ENCODE measurements at places on chromosomes 3 and 15.

- DNase-seq, result no peak
These were observed 128.8 kb upstream of the NR2F2 start for GRCh38 chr15:96201696-96202095.

GRCh38 chr15:59333401-59334075 is 39.1 kb downstream of the MYO1E start:
- DNase-seq, result no peak

GRCh38 chr15:67563092-67563491 is 20.6 kb downstream of the MAP2K5 start:
- no peak for DNase-seq

DNA sequence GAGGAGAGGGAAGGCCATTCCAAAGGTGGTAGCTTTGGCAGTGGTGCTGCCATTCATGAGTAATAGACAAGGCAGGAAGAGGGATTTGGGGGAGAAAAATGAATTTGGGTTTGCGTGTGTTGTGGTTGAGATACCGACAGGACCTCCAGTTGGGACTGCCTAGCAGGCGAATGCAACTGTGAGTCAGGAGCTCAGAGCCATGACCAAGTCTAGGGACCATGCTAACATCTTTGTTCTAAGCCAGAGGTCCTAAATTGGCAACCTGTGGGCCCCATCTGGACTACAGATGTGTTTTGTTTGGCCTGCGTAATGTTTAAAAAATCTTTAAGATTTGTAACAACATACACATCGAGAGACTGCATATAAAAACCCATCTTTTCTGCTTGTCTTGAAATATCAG is 61.6 kb downstream of the SAMMSON start:
- no peak for DNase-seq

DNA sequence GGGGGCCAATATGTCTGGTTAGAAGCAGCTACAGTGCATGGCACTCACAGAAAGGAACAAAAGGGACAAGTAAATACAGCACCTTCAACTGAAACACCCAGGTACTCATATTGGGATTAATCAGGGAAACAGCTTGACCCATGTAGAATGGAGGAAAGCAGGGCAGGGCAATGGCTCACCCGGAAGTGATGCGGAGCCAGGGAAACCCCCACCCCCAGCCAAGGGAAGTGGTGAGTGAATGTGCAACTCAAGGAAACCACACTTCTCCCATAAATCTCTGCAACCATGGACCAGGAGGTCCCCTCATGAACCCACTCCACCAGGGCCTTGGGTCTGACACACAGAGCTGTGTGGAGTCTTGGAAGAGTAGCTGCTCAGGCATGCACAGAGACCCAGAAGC is 117.1 kb downstream of the MTHFS start:
- peak; percentile 15 for DNase-seq

DNA sequence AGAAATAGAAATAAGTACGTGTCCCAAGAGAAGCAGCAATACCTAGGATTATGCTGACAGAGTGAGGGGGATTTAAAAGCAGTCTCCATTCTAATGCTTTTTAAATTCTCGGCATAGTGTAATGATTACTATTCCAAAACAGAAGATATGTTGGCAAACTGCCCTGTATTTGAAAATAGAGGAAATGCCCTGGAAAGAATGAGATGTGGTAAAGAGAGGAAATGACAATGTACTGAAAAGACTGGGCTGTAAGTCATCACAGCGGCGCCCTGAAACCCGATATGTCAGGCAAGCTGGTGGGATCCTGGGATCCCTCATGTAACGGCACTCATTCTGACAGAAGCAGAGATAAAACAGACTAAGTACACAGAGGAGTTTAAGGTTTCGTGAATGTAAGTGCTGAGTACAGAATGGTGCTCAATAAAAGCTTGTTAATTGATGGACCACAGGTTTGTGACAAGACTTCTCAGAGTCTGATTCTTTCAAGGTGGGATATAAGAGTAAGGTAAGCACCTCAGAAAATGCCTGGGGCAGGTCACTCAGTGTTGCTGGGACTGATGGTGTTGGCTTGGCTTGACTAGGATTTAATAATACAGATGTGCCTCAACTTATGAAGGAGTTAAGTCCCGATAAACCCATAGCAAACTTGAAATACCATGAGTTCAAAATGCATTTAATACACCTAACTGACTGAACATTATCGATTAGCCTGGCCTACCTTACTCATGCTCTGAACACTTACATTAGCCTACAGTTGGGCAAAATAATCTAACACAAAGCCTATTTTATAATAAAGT is 91.4 kb downstream of the NFKBIZ start:
- no peak for DNase-seq

DNA sequence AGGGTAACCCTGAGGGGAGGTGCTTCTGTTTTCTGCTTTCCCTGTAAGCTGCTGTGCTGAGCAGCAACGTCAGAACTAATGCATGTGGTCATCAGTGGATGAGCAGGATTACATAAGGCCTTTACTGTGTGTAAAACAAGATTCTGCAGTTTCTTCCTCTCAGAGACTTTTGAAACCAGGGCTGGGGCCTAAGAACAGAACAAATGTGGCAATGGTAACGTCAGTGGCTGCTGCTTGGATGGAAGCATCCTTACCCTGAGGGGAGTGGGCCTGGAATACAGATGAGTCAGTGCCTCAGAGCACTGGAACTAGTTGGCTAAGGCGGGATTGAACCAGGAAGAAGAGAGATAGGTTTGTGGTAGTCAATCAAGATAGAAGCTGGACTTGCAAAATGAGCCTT is 180.2 kb upstream of the KCNH8 start:
- no peak for DNase-seq

DNA sequence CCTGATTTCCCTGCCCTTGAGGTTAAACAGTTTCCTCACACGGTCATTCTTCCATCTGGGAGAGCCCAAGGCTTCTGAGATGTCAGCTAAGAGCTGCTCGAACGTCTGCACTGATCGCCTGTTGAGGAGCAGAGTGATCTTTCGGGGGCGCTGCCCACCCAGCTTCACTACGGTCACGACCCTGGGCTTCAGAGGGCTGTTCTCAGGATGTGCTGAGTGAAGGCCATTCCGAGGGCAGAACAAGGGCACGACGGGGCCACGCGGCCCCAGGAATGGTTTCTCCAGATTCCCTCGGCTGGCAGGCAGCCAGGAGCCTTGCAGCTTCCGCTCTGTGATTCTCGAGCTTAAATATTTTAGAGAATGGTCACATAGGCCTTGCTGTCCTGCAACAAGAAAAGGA is 25.7 kb downstream of the DCLK3 start:
- no peak for DNase-seq

DNA sequence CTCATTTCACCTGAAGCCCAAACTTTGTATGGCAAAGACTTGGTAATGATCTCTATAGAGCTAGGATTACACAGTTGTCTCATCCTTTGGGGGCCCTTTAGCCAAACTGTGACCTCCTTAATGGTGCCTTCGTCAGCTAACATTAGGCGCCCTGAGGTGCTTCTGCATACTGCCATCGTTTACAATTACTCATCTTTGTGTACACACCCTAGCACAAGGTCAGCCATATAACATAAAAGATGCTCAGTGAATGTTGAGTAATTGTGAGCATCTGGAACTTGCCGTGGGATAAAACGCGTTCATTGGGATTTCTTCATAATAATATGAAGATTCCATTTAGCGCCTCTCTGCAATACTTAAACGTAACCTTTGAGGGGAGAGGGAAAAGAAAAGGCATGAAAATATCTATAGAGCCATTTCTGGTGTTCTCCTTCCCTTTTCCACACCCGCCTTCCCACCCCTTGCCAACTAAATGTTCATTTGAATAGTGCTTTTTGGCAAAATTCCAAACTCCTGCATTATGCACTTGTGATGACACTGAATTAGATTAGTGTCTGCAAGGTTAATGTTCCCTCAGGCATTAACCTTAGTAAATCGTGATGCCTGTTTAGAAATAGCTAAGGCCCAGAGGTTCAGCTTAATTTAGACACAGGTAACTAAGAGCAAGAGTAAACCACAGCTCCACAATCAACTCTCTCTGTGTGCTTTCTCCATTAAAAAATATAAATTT is 990 bp upstream of the ZNF148 start:
- no peak for DNase-seq

DNA sequence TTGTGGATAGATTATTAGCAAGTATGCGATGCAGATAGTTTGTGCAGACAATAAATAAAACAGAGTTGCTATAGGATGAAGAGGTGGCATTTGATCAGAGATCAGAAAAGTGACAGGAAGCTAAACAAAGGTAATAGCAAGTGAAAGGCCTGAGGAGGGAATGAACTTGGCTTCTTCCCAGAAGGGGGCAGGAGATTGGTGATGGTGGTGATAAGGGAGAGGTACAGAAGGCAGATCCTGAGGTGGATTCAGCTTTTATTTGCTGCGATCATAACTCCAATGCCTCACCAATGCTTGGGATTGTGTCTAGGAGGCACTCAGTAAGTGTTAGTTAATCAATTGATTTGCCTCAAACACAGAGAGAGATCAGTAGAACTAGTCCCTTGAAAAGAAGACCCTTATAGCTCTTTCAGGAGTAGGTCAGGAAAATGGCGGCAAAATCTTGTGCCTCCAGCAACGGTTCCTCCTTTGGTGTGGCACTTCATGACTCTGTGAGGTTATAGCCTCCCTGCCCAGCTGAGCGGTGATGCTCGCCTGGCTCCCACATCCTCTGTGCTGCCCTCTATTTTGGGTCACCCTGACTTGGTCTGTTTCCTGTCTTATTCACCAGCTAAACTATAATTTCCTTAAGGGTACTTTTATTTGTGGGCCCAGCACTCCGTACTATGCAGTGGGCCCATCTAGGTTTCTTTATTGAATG is 37.5 kb downstream of the TGFBR2 start:
- DNase-seq, result peak; percentile 59

GRCh38 chr3:124149771-124150170 is 157.8 kb upstream of the ROPN1 start:
- no peak for DNase-seq

DNA sequence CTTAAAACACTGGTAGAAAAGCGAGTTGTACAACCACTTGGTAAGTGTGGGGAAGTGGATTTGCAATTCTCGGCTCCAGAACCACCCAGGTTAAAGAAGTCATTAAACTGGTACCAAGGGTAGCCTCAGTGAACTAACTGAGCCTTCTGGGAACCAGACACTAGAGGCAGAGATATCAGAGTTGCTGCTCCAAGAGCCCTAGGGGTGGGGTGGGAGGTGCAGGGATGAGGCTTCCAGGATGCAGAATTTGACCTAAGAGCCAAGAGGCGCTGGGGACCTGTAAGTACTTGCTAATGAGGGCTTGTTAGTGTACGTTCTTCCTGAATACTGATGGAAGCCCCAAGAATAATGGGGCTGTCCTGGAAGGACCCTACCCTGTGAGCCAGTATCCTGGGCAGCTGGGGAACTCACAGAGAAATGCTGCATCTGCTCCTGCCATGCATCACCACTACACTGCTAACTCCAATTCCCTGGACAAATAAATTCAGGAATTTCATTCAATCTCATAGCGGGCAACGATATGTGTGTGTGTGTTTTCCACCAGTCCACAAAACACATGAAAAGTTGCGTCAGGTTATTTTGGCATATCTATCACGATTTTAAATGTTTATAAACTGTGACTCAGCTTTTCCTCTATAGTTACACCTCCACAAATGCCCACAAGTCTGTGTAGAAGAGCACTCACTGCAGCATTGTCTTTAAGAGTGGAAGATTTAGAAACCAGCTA is 23.8 kb downstream of the STIMATE start:
- DNase-seq, result no peak

- peak; percentile 28 for DNase-seq
These were observed 20.2 kb downstream of the ATOSA start for GRCh38 chr15:52658955-52659354.
